Stimulated activated CD4-positive, alpha-beta T cell treated with anti-CD3 and anti-CD28 coated beads, Interleukin-12 subunit alpha, Interleukin-12 subunit beta, amount 100 ng/mL, for 4 hours (primary cell): ENCODE measurements at places on chromosomes 1 and 21.
A peak's percentile ranks its signal among the peaks of the same experiment; 100 is the strongest.

GRCh38 chr1:23018661-23019093 is 591 bp upstream of the KDM1A start:
- DNase-seq, result no peak

DNA sequence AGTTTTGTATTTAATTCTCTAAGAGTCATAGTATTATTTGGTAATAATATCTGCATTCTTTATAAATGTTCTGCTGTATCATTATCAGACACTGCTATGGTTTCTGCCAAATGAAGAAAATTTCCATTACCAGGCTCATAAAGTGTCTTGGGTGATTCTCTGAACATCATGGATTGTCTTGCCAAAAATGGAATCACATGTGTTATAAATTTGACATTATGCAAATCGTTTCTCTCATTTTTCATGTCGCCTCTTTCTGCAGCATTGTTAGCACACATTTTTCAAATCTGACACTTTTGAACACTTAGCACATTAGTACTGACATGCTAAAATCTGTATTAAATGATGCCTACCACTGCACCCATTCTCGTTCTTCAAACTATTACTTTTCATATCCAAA is 74.2 kb upstream of the NEK7 start:
- no peak for DNase-seq

DNA sequence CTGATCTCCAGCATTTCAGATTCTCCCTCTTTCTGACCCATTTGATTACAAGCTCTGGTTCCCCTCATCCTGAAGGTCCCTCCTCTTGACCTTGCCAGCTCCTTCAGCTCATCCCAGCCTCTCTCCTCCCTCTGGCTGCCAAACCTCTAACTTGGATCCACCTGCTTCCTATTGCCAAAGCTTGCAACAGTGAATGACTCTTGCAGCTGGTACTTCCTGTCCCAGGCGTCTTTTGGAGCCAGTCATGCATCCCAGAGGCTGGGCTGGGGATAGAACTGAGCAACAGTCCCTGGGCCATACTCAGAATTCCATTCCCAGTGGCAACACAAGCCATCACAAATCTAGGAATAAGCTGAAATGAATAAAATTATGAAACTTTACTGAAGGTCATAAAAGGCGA is 27.7 kb upstream of the SPOCD1 start:
- no peak for DNase-seq

- DNase-seq, result no peak
Measured at GRCh38 chr1:197862671-197863070, 39.8 kb upstream of the C1orf53 start.

DNA sequence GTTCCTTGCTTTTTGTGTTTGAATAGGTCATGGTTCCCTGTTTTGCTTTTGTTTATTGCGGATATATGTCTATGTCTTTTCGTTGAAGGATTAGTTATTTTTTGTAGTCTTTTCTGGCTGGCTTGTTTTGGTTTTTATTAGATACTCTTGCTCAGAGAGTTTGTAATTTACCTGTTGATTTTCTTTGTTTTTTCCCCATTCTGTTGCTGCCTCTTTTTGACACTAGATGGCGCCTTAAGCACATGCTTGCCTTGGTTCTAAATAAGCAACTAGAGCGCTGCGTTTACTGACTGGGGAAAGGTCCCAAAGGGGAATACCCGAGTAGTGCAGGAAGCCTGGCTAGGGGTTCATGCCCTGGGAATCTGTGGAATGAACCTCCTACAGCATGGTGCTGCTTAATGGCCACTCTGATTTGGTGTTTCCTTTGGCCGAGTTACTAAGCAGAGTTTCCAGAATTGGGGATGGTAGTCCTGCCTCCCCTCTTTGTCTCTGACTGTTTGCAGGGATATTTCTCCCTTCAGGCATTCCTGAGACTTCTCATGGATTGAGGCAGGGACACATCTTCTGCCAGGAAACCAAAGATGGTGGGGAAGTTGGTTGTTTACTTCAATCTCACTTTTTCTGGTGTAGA is 143.2 kb downstream of the PTPRU start:
- DNase-seq, result no peak

DNA sequence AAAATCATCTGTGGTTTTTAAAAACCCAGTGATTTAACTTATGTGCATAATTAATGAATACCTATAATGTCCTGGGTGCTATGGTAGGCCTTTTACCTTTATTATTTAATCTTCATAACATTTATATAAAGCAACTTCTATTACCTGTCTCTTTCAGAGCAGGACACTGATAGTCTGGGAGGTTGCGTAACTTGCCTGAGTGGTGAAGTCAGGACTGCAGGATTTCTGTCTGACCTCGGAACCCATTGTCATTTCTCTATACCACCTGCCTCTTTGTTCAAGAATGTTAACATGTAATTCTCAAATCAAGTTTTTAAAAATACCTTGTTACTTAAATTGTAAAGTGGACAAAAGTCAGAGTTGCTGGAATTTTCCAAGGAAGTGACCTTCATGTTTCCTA is 41.0 kb upstream of the BACH1 start:
- no peak for DNase-seq

GRCh38 chr1:29255134-29255666 is 18.9 kb downstream of the PTPRU start:
- DNase-seq, result no peak

- DNase-seq, result no peak
Measured at GRCh38 chr1:196535727-196536126, 72.5 kb downstream of the KCNT2 start.

GRCh38 chr1:109502364-109502851 is 7.1 kb downstream of the AMIGO1 start:
- DNase-seq, result no peak

- peak; percentile 43 for DNase-seq
Measured at GRCh38 chr1:160997323-160998038, 23.5 kb downstream of the F11R start.

- DNase-seq, result peak; percentile 60
Measured at GRCh38 chr1:50873458-50874187, 86.4 kb downstream of the FAF1 start.

DNA sequence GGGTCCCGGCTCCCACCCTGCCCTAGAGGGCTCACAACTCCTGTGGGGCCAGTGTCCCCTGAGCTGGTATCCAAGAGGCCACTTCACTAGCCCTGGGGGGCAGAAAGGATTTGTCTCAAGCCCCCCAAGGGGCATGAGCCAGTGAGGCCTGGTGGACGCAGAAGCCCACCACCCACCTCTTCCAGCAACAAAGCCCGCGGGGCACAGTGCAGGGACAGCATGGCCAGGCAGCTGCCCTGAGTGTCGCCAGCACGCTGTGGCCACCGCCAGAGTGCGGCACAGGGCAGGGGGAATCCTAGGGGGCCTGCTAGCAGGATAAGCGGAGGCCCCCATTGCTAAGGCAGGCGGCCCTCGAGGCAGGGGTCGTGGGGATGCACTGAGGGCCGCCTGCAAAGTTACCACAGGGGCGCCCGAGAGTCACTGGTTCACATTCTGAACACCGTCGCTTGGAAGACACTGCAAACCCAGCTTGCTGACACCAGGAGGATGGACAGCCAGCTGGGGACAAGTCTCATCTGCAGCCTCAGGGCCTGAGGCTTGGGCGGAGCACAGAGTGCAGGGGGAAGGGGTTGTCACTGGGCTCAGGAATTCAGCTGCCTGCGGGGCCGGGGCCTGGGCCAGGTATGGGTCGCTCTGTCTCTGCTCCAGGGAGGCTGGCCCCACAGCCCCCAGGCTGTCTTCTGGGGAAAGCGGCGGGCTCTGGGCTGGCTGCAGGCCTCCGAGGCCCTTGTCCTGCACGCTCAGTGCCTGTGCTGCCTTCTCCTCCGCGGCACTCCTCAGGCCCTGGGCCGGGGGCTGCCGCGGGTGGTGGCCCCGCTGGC is 26.8 kb downstream of the SLC19A1 start:
- no peak for DNase-seq

GRCh38 chr1:53580009-53580400 is 120.8 kb downstream of the DMRTB1 start:
- DNase-seq, result no peak

GRCh38 chr1:62012836-62013235 is 181.8 kb upstream of the L1TD1 start:
- no peak for DNase-seq

GRCh38 chr1:43300378-43301094 is at the start of gene TIE1:
Gene TIE1, plus strand, starts transcription at chr1:43300982. Its CDS starts 90 bp downstream, at chr1:43301072.
- no peak for DNase-seq

DNA sequence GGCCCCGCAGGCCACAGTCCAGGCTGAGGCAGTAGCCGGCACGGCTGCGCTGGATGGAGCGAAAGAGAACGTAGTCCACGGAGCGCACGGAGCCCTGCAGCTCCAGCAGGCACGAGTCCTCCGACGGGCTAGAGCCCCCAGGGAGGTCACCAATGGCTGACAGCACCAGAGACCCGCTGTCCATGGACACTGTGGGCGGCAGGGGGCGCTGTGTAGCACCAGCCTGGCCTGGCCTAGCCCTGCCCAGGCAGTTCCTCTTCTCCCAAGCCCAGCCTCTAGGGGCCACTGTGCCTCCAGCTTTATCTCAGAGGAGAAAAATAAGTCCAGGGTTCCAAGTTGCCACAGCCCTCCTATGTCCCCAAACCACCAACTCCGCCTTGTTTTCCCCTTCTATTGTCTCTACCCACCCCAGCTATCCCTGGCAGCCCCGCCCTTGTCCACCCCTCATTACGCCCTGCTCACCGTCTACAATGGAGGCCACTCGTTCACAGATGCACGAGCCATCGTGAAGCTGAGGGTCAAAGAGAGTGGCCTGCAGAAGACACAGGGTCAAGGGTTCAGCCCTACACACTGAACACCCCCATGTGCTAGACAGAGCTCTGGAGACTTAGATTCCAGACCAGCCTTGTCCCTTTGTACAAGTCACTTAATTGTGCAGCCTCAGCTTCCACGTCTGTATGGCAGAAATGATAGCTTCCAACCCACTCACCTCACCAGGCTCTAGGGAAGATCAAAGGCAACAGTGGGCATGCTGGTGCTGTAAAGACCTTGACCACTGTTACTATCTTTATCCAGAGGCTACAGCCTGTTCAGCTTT is 4.4 kb downstream of the ENTREP3 start:
- peak; percentile 98 for DNase-seq

- DNase-seq, result no peak
Measured at GRCh38 chr1:152759453-152760173, 1.8 kb downstream of the KPRP start.

- DNase-seq, result no peak
Measured at GRCh38 chr1:6700853-6701436, 671 bp downstream of the DNAJC11 start.

- no peak for DNase-seq
Measured at GRCh38 chr1:159315381-159315780, 13.2 kb downstream of the FCER1A start.

DNA sequence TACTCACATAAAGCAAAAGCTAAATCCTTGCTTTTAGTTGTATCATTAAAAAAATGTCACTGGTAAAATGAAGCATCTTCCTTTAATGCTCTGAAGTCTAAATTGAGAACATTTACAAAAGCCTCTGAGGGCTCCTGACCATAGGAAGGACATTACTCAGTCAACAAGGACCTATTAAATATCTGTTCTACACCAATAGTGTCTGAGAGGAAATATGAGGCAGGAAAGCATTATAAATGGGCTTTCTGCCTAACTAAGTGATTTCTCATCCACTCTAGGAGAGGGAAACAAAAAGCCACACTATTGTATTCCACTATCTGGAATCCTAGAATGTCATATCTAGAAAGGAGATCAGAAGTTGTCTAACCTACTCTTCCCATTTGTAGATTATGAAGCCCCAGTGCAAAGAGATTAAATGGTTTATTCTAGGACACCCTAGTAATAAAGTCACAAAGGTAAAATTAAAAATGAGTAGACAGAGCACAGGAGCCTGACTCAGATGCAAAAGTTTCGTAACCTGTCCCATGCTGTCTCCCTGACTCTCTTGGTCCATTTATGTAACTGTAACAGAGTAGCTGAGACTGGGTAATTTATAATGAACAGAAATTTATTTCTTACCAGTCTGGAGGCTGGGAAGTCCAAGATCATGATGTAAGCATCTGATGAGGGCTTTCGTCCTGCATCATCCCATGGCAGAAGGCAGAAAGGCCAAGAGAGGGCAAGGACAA is 17.6 kb downstream of the RGS1 start:
- DNase-seq, result no peak

DNA sequence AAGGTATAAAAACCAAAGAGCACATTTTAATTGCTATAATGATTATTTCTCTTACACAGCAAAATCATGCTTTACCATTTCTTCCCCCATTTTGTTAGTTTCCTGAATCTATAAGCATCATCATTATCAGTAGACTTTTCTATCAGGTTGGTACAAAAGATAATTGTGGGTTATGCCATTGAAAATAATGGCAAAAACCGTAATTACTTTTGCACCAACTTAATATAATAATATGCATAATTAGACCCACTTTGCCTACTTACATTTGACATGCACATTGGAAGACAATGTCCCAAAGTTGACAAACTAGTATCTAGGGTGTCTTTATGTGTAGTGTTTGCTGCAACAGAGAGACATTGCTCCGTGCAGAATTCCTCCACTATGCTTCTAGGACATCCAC is 594.2 kb downstream of the LMO4 start:
- DNase-seq, result no peak

DNA sequence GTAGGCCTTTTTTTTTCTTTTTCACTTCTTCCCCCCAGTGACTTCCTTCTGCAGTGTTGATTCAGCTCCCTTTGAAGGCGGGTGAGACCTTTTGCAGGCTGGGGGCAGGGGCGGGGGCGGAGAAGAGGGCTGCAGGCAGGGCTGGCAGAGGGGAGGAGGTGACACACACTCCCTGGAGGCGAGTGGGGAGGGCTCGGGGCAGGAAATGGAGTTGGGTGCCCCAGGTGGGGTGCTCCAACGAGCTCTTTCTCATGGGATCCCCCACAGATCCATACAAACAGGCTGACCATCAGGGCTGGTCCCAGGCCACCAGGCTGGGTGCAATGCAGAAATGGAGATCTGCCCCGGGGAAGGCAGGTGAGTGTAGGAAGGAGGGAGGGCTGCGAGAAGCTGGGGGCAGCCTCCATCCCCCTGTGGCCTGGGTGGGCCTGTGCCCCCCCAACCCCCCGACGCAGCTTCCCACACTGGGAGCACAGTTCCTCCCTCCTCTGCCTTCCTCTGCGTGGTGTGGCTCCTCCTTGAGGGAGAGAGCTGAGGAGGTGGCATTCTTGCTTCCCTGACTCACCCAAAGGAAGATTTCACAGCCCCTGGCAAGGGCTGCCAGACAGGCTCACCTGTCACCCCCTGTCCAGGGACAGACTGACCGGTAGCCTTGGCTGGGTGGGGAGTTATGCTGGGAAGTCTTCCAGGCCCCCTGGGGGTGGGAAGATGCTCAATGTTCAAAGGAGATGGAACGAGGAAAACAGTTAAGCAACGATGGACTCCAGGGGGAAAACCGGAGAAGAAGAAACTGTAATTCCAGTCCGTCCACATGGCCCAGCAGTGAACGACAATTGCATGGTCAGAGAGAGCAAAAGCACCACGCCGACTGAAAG is 7.1 kb upstream of the ITGB2 start:
- DNase-seq, result peak; percentile 91
